Activated naive CD8-positive, alpha-beta T cell treated with anti-CD3 and anti-CD28 coated beads, Interleukin-2, amount 10 ng/mL, durations not matched to agents 7 days and 5 days (primary cell): ENCODE measurements at places on chromosomes 11 and 22. TPM values are rescaled to one million over a fixed set of nuclear protein-coding genes. Genes with fewer than 3 reads are reported as not detected.
A peak's percentile ranks its signal among the peaks of the same experiment; 100 is the strongest.

Gene C22orf42
- not detected for total RNA-seq

Gene OR5B21
- 0.45 TPM for total RNA-seq

Gene RIBC2
- 11.2 TPM for total RNA-seq

Gene GGTLC2
- total RNA-seq, result not detected

Gene HEPHL1
- not detected for total RNA-seq

Gene TNKS1BP1
- 18.0 TPM for total RNA-seq

Gene DLG2
- 3.4 TPM for total RNA-seq

DNA sequence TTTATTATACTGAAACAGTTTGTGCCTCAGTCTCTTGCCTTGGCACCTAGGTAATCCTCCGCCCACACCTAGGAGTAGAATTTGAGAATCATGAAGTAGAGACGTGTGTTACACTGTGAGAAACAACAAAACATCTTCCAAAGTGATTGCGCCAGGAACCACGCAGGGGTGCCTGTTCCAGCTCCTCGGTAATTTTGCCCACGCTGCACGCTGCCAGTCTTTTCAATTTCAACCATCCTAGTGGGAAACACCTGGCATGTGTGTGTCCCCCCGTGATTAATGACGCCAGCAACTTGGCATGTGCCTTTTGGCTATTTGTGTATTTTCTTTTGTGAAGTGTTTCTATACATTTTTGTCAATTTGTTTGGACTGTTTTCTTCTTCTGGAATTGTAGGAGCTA is 919.1 kb downstream of the BRD1 start:
- no peak overlapping the region for H3K27ac ChIP-seq
- DNase-seq, result no peak
- no peak overlapping the region for H3K4me3 ChIP-seq
- peaks cover 8% of the 10 kb centered on the region for H3K27me3 ChIP-seq
- H3K4me1 ChIP-seq, result no peaks in the 10 kb centered on the region

- H3K27me3 ChIP-seq, result peaks cover 16% of the 10 kb centered on the region
- no peak overlapping the region for H3K27ac ChIP-seq
- no peak for DNase-seq
- H3K36me3 ChIP-seq, result no peaks in the 10 kb centered on the region
- no peaks in the 10 kb centered on the region for H3K4me1 ChIP-seq
Measured at GRCh38 chr11:27383645-27384044, 20.6 kb upstream of the CCDC34 start.

- no peak for DNase-seq
- no peaks in the 10 kb centered on the region for H3K27me3 ChIP-seq
- H3K27ac ChIP-seq, result peak overlapping the region; percentile 1
- H3K36me3 ChIP-seq, result peaks cover 63% of the 10 kb centered on the region
- peaks cover 7% of the 10 kb centered on the region for H3K4me1 ChIP-seq
Measured at GRCh38 chr11:88266157-88266556, 71.4 kb downstream of the CTSC start.

DNA sequence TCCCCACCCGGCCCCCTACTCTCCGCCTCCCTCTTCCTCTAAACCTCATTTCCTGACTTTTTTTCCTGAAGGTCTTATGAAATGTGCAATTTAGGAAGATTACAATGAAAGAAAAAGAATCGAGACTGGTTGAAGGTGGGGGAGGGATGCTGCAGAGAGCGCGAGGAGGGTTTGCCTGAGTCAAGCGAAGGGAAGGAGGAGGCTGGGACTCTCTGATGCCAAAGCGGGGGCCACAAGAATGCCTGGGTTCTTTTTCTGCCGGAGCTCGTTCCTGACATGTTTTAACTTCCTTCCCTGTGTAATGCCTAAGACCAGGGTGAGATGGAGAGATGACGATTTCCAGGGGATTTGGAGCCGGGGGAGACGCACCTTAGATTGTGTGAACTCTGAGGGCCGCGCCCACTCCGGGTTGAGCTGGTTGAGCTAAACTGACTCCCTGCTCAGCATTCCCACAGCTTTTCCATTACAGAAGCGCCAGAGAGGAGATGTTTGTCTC is 270.5 kb upstream of the SORL1-AS1 start:
- H3K27me3 ChIP-seq, result peaks cover 22% of the 10 kb centered on the region
- H3K27ac ChIP-seq, result no peak overlapping the region
- no peaks in the 10 kb centered on the region for H3K4me1 ChIP-seq
- no peak for DNase-seq
- no peaks in the 10 kb centered on the region for H3K36me3 ChIP-seq
- H3K4me3 ChIP-seq, result no peak overlapping the region

DNA sequence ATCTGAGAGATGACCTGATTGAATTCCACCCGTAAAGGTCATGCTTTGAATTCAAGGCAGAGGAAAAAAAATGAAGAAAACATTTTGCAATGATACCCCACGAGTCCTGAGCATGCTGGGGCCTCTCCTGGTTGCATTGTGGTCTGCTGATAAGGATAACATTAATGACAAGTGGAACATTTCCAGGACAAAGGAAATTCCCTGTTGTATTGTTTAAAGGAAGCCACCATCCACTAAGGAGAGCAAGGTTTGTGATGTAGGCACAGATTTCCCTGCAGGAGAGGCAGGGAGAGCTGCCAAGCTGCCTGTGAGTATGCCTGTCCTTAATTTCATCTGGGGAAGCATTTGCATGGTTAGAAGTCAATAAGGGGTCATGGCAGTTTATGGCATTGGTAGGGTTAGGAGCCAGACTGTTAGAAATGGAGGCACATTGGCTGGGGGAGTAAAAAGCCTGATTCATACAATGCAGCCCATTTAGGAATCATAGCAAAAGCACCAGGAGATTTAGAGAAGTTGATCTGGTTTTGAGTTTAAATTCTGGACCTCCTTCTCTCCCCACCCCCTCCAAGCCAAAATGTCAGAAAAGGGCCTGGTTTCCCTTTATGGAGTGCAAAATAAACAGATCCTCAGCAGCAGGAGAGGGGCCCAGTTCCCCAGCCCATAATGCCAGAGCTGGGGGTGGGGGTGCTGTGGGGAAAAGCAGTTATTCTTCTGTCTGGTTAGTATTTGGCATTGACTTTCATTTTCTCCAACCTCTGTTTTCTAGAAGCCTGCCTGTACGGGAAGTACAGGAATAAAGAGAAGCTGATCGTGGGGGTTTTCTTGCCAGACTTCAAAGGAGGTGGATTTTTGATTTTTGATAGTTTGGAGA is 22.1 kb downstream of the FLI1 start:
- peak overlapping the region; percentile 96 for H3K27ac ChIP-seq
- H3K4me3 ChIP-seq, result peak overlapping the region; percentile 76
- H3K27me3 ChIP-seq, result no peaks in the 10 kb centered on the region
- H3K4me1 ChIP-seq, result peaks cover 82% of the 10 kb centered on the region

DNA sequence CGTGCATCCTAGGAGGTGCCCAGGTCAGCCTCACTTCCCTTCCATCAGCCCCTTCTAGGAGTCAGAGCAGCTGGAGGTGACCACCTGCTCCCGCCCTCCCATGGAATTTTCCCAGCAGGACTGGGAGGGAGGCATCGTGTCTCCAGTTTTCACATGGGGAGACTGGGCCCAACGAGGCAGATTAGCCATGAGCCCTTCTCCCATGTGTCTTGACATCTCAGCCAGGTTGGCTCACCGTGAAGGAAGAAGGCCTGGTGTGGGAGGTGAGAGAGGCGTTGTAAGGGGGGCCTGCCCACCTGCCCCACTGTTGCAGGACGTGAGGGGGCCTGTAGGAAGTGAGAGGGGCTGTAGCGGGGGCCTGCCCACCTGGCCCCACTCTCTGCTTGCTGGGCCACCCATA is 1521.4 kb downstream of the BRD1 start:
- no peak overlapping the region for H3K27ac ChIP-seq
- no peaks in the 10 kb centered on the region for H3K36me3 ChIP-seq
- H3K27me3 ChIP-seq, result no peaks in the 10 kb centered on the region
- no peak for DNase-seq
- H3K4me3 ChIP-seq, result no peak overlapping the region

DNA sequence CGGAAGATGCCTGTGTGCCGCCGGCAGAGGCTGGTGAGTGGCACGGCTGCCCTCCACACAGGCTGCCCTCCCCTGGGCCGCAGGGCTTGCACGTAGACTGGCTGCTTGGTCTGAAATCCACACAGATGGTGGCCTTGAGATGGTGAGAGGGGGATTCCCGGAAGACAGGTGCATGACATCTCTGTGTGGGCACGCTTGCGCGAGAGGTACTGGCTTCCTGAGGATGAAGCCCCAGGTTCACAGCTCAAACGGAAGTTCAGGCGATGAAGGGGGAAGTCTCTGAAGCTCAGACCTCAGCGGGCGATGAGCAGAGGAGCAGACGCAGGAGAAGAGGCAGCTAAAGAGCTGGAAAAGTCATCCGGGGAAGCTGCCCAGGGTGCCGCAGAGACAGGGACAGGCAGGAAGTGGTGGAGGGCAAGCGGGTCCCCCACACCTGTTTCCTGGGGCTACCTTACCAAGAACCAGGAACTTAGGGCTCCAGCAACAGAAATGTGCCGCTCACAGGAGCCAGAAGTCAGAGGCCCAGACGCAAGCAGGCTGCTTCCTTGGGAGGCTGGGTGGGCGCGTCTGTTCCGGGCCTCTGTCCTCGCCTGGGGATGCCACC is 7.2 kb downstream of the CRELD2 start:
- H3K27ac ChIP-seq, result peak overlapping the region; percentile 96
- H3K4me3 ChIP-seq, result peak overlapping the region; percentile 82
- peak; percentile 74 for DNase-seq

DNA sequence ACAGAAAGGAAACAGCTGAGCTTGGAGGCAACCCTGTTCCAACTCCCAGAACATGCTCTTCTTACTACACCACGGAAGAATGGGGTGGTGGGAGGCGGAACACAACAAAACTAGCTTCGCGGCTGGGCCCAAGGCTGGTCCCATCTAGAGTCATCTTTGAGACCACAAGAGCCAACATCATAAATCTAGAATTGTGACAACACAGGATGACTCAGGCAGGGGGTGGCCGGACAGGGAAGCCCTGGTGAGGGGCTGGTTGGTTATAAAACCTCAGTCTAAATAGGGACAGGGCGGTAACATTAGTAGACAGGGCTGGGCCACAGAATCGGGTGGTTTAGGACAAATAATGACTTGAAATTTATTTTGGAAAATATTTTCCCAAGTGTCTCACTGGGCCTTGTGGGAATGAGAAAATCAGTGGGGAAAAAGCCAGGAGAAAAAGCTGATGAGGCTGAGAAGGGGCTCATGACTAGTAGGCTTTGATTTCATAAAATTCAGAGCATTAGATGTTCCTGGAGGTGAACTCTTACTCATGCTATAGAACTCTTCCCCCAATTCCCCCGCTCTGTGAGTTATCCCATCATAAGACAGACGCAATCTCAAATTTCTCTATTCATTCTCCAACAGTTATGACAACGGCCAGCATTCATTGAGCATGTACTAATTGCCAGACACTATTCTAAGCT is 151.8 kb upstream of the TIMP3 start:
- no peak overlapping the region for H3K27ac ChIP-seq
- H3K36me3 ChIP-seq, result no peaks in the 10 kb centered on the region
- peaks cover 12% of the 10 kb centered on the region for H3K4me1 ChIP-seq
- H3K4me3 ChIP-seq, result no peak overlapping the region
- DNase-seq, result no peak

DNA sequence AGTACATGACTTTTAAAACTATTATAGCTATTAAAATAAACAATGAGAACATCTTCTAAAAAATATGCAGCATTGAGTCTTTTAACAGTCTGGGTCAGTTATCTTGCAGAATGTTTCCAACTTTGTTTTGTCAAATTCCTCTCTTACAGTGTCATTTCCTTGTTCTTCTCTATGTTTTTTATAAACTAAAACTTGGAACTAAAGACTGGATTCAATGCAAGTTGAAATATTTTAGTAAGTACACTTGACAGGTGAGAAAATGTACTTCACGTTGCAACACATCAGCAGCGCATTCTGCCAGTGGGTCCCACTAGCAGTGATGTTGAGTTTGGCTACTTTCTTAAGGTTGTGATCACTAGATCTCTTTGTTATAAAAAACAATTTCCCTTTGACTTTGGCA is 1407.6 kb upstream of the RAG2 start:
- no peaks in the 10 kb centered on the region for H3K36me3 ChIP-seq
- no peak for DNase-seq
- no peak overlapping the region for H3K27ac ChIP-seq
- no peak overlapping the region for H3K4me3 ChIP-seq
- no peaks in the 10 kb centered on the region for H3K4me1 ChIP-seq

DNA sequence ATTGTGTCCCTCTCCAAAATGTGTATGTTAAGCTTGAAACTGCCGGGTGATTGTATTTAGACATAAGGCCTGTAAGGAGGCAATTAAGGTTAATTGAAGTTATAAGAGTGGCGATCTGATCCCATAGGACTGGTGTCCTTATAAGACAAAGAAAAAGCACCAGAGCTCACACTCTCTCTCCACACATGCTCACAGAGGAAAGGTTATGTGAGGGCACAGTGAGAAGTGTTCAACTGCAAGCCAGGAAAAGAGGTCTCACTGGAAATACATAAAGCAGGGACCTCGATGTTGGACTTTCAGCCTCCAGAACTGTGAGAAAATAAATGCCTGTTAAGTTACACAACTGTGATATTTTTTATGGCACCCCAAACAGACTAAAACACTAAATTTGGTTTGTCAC is 1233.8 kb upstream of the CNTN5 start:
- H3K4me3 ChIP-seq, result no peak overlapping the region
- no peaks in the 10 kb centered on the region for H3K27me3 ChIP-seq
- DNase-seq, result no peak
- H3K4me1 ChIP-seq, result no peaks in the 10 kb centered on the region

DNA sequence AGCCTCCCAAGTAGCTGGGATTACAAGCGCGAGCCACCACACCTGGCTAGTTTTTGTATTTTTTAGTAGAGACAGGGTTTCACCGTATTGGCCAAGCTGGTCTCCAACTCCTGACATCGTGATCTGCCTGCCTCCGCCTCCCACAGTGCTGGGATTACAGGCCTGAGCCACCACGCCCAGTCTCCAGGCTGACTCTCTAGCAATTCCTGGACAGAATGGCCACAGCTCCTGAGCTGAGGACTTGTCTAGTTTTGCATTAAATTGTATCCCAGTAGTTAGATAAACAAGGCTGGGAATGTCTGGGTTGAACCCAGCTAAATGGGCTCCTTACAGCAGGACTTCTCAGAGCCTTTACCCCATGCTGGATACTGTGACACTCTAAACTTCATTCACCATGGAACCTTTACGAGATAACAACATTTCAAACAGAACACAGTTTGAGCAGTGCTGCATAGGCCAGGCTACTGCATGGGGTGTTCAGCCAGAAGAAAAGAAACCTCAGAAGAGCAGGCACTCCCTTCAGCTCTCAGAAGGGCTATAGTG is 13.9 kb upstream of the MOGAT2 start:
- no peak overlapping the region for H3K4me3 ChIP-seq
- H3K4me1 ChIP-seq, result peaks cover 8% of the 10 kb centered on the region
- no peak overlapping the region for H3K27ac ChIP-seq
- peaks cover 24% of the 10 kb centered on the region for H3K27me3 ChIP-seq
- H3K36me3 ChIP-seq, result no peaks in the 10 kb centered on the region

GRCh38 chr11:80733790-80734189 is 1293.0 kb upstream of the TENM4 start:
- no peak for DNase-seq
- no peak overlapping the region for H3K27ac ChIP-seq
- no peaks in the 10 kb centered on the region for H3K36me3 ChIP-seq
- no peak overlapping the region for H3K4me3 ChIP-seq

DNA sequence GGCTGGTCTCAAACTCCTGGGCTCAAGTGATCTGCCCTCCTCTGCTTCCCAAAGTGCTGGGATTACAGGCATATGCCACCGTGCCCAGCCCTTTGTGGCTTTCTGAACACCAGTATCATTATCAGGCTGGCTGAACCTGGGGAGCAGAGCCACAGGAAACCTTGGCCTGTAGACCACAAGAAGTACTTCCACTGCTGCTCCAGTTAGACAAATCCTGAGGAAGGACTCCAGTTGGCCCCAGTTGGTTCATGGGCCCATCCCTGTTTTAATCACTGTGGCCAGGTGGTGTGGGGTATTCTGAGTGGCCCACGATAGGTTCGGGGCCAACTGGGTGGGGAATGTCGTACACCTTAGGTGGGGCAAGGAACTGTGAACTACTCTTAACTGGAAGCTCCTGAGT is 5.5 kb upstream of the DUSP18 start:
- no peak overlapping the region for H3K27ac ChIP-seq
- H3K27me3 ChIP-seq, result peaks cover 19% of the 10 kb centered on the region
- no peak overlapping the region for H3K4me3 ChIP-seq
- peaks cover 5% of the 10 kb centered on the region for H3K4me1 ChIP-seq
- DNase-seq, result no peak
- H3K36me3 ChIP-seq, result no peaks in the 10 kb centered on the region
